Daoy (cell line): ENCODE measurements at places on chromosomes 12 and 14. TPM values are rescaled to one million over a fixed set of nuclear protein-coding genes. Genes with fewer than 3 reads are reported as not detected.

TRMT5 gene
- total RNA-seq = 13.6 and 16.2 TPM in 2 replicates

KRT85 gene
- total RNA-seq = 0.80 TPM in 1 of 2 replicates, not detected in the other

CD4 gene
- total RNA-seq = not detected in 2 replicates

RNF212B gene
- total RNA-seq = not detected in 2 replicates

DCTN2 gene
- total RNA-seq = 108 and 118 TPM in 2 replicates

PZP gene
- total RNA-seq = not detected in 2 replicates

C12orf56 gene
- total RNA-seq = 0.06 TPM in 1 of 2 replicates, not detected in the other

RFX4 gene
- total RNA-seq = not detected in 2 replicates

ATF1 gene
- 21.8 and 37.5 TPM in 2 replicates for total RNA-seq
